B cell (primary cell): ENCODE measurements at places on chromosomes 11 and 22.

DNA sequence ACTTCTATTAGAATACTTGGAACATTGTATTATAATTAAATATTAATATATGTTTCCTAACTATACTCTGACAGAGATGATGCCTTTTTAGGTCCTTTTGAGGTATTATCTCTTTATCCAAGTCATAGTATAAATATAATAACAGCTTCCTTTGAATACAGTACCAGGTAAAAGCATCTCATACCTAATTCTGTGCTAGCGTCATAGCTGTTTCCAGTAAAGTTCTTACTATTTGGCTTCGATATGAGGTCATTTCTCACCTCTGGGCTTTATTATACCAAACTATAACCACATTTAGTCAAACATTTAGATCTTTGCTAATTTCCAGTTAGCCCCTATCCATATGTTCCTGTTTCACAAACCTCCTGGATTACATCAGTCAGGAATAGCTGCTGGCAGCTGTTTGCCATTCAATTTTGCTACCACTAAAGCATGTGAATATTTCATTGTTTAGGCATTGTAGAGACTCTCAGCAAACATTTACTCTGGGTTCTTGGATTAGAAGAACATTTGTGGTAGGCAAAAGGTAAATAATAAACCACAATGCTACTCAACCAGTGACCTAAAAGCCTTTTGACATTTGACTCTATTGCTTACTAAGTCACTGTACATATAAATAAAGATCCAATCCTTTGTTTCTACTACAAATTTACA lies 255.1 kb downstream of the TTC28 start:
- no peak for DNase-seq

GRCh38 chr11:72781063-72781312 lies 12.9 kb downstream of the STARD10 start:
- DNase-seq = peak; percentile 16

GRCh38 chr11:85123752-85124231 lies 503.4 kb downstream of the DLG2 start:
- DNase-seq = peak; percentile 82

DNA sequence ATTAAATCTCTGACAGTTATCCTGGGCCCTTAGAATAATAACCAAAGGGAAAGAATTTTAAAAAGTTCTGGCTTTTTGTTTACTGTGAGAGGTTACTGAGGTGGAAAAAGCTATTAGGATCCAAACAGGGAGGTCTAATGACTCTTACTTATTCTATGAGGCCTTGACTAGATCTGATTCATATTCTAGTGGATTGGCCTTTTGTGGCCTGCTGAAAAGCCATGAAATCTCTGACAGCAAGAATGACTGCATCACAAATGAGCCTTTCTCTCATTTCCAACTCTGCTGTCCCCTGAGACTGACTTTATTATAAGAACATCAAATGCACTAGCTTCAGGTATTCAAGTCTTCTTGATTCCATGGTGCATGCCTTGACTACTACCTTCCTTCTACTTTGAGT lies 1797.6 kb downstream of the LRRC4C start:
- DNase-seq = no peak

GRCh38 chr11:35323076-35323868 lies 96.1 kb downstream of the SLC1A2 start:
- DNase-seq = no peak

DNA sequence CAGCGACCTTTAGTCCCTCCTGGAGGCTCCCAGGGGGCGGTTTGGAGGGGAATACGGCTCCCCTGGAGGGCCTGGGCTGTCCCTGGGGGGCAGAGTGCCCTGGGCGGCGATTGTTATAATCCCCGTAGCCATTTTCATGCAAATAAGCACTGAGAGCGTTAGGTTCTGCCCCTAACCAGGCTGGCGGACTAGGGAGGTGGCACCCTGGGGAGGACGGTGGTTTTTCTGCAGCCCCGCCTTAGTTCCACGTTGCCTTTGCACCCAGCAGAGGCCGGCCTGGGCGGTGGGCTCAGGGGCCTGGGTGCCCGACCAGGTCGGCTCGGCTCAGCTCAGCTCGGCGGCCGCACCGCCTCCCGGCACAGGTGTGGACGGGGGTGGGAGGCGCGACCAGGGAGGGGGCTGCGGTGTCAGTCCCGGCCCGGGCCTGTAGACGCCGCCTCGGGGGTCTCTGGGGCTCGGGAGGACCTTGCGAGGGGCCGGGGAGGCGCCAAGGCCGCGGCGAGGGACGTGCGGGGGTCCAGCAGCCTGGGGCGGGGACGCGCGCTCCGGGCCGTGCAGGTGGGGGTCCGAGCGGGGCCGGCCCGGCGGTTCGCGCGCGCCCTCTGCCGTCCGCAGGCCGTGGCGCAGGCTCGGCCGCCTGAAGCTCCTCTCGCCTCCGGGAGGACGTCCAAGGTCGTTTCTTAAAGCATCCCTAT lies 2.3 kb upstream of the DUSP8 start:
- peak; percentile 89 for DNase-seq

- no peak for DNase-seq
Measured at GRCh38 chr11:128765571-128766549, 72.0 kb downstream of the FLI1 start.

- DNase-seq = peak; percentile 74
Measured at GRCh38 chr22:40210818-40211217, 33.1 kb downstream of the TNRC6B start.

GRCh38 chr11:35531246-35531645 lies 5.8 kb upstream of the PAMR1 start:
- DNase-seq = no peak

DNA sequence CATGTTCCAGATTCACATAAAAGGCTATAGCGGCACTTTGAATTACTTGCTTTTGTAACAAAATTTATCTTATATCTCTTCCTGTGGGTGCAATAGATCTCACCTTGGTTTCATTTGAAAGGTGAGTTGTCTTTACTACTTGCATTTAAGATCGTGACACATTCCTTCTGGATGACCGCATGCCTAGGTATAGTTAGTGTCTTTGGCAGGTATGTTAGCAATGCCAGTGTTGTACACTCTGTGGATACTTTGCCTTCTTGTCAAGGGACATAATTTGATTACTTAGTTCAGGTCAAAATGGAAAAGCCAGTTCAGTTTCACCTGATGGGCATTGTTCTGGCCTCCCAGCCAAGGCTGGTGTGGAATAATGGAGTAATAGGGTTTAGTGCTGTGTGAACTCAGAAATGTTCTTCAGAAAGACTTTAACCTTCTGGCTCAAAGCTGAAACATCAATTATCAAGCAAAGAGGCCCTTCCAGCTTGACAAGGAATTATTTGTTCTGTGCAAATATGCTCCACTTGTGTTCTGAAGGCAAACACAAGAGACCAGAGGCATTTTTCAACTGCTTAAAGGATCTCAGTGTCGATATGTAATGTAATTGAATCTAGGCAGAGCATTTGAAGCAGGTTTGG lies 64.6 kb downstream of the AMOTL1 start:
- DNase-seq = no peak

DNA sequence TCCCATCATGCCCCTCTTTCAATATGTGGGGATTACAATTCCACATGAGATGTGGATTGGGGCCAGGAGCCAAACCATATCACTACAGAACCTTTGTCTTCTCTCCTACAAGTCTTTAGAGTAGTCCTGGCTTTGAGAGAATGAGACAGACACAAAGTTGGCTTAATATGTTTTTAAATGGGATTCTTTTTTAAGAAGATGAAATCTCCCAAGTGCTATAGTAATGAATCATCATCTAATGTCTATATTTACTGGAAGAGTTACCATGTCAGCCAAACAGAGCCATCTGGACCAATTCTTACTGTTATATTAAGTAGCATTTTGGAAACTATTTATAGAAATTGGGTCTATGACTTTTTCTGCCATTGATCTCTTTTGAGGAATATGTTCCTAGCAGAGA lies 38.1 kb upstream of the CARD18 start:
- DNase-seq = no peak

- DNase-seq = peak; percentile 84
Measured at GRCh38 chr11:76208438-76209374, 2.4 kb upstream of the WNT11 start.

GRCh38 chr11:46912526-46913150 lies 5.7 kb downstream of the LRP4 start:
- DNase-seq = no peak

GRCh38 chr11:26483108-26483507 lies 89.0 kb downstream of the MUC15 start:
- no peak for DNase-seq

DNA sequence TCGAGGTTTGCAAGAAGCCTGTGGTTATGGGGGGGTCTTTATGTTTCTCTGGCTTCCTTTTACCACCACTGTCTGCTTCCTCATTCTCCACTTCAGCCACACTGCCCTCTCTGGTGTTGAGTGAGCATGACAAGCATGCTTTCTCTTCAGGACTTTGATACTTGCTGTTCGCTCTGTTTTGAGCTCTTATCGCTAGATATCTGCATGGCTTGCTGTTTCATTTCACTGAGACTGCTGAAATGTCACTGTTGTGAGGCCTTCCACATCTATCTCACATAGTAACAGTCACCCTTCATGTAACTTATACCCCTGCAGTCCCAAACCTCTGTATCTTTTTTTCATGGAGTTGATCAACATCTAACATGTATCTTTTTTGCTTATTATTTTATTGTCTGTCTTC lies 59.8 kb downstream of the TMEM135 start:
- DNase-seq = peak; percentile 57

GRCh38 chr11:1747753-1748635 lies 2.4 kb downstream of the IFITM10 start:
- no peak for DNase-seq

GRCh38 chr11:23313001-23313400 lies 452.7 kb upstream of the CCDC179 start:
- no peak for DNase-seq

GRCh38 chr11:65967329-65967934 lies 5.9 kb downstream of the SART1 start:
- no peak for DNase-seq

GRCh38 chr22:37626556-37627075 lies 12.9 kb upstream of the SH3BP1 start:
- no peak for DNase-seq

GRCh38 chr11:132907651-132908413 lies 624.5 kb downstream of the OPCML start:
- no peak for DNase-seq

- DNase-seq = peak; percentile 82
Measured at GRCh38 chr11:124762105-124762623, at the start of gene ESAM. Gene ESAM, minus strand, starts transcription at chr11:124762290. Its CDS starts 136 bp downstream, at chr11:124762154.

- DNase-seq = no peak
Measured at GRCh38 chr22:50523458-50523805, 2.0 kb downstream of the SCO2 start.

- no peak for DNase-seq
Measured at GRCh38 chr11:43830928-43831440, 49.6 kb upstream of the ALKBH3 start.

DNA sequence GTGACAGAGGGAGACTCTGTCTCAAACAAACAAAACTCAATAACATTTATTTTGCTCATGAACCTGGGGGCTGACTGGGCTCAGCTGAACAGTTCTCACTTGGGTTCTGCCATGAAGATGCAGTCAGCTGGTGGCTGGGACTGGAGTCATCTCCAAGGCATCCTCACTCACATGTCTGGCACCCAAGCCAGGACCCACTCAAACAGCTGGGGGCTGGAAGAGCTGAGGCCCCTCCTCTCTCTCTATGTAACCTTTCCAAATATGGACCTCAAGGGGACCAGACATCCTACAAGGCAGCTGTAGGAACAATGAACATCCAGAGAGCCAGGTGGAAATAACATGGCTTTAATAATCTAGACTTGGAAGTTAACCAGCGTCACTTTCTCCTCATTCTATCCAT lies 16.8 kb downstream of the HSPA8 start:
- DNase-seq = no peak

GRCh38 chr11:126534141-126534805 lies 178.8 kb downstream of the ST3GAL4 start:
- DNase-seq = no peak

GRCh38 chr11:119763071-119763728 lies 34.2 kb upstream of the NECTIN1 start:
- DNase-seq = no peak

- no peak for DNase-seq
Measured at GRCh38 chr11:108871867-108872266, 207.0 kb downstream of the DDX10 start.

DNA sequence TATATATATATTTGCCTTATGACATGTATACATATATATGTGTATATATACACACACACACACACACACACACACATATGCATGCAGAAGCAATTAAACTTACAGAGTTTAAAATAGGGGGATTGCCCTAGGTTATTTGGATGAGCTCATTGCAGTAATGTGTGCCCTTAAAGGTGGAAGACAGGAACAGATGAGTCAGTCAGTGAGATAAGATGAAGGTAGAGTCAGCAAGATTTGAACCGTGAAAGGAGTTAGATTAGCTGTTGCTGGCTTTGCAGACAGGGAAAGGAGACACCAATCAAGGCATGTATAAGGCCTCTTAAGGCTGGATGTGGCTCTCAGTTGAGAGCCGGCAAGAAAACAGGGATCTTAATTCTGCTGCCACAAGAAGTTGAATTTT lies 902.4 kb upstream of the RAG2 start:
- DNase-seq = no peak

DNA sequence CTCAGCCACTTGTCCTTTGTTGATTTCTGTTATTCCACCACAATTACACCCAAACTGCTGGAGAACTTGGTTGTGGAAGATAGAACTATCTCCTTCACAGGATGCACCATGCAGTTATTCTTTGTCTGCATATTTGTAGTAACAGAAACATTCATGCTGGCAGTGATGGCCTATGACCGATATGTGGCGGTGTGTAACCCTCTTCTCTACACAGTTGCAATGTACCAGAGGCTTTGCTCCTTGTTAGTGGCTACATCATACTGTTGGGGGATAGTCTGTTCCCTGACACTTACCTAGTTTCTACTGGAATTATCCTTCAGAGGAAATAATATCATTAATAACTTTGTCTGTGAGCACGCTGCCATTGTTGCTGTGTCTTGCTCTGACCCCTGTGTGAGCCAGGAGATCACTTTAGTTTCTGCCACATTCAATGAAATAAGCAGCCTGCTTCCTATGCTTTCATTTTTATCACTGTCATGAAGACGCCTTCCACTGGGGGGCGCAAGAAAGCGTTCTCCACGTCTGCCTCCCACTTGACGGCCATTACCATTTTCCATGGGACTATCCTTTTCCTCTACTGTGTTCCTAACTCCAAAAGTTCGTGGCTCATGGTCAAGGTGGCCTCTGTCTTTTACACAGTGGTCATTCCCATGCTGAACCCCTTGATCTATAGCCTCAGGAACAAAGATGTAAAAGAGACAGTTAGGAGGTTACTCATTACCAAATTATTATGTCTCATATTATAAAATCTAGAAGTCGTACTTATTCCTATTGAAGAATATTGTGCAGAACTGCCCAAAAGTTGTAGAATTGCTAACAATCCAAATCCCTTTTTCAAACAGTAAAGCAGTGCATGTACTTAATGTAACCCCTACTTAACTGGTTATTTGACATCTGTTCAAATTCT lies 53.2 kb downstream of the OR4C6 start:
- no peak for DNase-seq
